ENCODE measurements at places on chromosomes 13 and 19.
A peak's percentile ranks its signal among the peaks of the same experiment; 100 is the strongest.

GRCh38 chr19:43731846-43732245 is 16.0 kb downstream of the IRGC start:
- DNase-seq, result no peak

DNA sequence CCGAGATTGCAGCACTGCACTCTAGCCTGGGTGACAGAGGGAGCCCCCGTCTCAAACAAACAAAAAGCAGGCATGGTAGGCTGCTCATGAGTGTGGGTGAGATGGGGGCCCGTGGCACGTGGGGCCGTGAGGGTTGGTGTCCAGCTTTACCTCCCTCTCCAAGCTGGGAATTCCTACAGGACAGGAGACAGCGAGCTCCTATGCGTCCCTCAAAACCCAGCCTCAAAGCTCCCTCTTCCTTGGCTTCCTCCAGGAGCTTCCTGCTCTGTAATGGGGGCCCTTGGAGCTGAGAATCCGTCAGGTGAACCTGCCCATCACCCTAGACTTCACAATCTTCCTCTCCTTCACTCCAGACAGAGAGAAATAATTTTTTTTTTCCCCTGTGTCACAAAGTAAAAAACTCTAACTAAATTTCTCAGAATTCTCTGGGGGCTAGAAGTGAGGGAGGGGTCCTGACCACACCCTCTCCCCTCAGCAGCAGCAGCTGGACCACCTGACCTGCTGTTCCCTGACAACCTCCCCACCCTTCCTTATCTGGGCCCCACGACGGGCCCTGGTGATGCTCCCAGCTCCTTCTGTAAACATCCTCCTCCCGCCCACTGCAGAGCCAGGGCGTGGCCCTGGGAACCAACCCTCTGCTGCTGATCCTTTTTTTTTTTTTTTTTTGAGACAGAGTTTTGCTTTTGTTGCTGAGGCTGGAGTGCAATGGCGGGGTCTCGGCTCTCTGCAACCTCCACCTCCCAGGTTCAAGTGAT is 22.1 kb upstream of the WDR18 start:
- no peak for DNase-seq

GRCh38 chr19:28239270-28239669 is 973.7 kb downstream of the UQCRFS1 start:
- DNase-seq, result no peak

DNA sequence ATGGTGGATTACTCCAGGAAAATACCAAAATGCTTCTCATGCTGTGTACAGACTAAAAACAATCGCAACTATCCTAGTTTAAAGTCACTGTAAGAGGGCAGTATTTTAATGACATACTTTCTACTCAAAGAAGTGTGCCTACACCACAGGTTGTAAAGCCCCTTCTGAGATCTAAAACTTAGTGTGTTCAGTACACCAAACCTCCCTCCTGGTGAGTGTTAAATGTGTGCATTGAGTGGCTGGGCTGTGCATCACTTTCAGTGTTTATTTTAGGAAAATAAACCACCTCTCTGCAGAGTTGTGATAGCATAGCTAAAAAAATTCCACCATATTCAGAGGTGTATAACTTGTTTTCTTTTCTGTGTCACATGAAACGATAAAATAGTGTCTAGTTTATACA is 263.7 kb downstream of the DACH1 start:
- DNase-seq, result no peak

DNA sequence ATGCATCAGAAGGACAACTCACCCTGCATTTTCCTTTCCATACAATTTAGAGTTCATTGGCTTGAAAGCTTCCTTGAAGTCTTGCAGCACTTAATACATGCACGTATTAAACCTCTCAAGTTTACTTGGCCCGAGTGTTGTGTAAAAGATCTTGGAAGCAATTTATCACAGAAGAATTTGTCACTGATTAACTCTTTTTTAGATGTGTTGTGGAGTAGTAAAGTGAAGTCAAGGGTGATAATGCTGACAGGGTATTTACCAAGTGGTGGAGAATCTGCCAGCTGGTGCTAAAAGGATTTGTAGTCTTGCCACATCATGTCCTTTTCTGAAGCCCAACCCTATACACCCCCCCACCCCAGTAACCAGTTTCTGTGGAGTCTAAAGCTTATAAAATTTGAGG is 421.0 kb upstream of the MIR17HG start:
- DNase-seq, result no peak

GRCh38 chr19:12656899-12657571 is 9.5 kb downstream of the MAN2B1 start:
- DNase-seq, result no peak

DNA sequence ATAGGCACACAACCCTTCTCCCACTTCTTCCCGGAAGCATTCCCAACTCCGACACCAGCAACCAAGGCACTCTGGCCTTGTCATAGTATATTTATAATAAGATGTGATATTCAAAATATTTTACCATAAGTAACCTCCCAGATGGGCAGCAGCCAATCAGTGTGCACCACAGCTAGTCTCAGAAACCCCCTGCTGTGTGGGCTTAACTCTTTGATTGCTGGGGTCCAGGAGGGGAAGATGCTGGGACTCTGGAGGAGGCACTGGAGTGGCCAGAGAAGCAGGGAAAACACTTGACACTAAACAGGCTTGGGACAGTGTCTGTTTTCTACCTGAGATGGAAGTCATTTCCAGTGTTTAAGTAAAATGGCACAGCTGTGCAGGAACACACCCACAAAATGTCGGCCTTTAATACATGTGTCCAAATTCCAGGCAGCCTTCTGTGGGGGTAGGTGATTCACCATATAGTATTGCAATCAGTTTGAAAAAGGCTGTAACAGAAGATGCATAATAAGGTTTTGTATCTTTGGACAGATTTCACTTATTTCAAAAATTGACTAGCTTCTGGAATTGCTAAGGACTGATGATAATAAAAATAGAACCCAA is 100.7 kb downstream of the MBNL2 start:
- no peak for DNase-seq

DNA sequence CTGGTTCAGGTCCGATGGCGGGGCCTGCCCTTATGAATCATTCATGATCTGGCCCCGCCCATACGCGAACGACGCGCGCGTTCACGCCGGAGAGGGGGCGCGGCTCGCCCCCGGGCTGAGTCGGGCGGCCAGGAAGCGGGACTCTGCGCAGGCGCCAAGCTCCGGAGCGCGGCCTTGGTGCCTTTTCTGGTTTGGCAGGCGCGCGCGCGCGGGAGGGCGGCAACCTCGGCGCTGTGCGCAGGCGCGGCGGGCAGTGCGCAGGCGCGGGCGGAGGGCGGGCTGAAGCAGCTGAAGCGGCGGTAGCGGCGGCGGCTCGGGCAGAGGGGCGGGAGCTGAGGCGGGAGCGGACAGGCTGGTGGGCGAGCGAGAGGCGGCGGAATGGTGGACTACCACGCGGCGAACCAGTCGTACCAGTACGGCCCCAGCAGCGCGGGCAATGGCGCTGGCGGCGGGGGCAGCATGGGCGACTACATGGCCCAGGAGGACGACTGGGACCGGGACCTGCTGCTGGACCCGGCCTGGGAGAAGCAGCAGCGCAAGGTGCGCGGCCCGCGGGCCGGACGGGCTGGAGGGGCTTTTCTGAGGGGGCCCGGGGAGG is at the start of gene ACTN4:
TSS of gene ACTN4 (plus strand) at position 282 of the 598 bp plus-strand sequence. CDS start at position 379, 97 bp downstream.
- peak; percentile 100 for DNase-seq

DNA sequence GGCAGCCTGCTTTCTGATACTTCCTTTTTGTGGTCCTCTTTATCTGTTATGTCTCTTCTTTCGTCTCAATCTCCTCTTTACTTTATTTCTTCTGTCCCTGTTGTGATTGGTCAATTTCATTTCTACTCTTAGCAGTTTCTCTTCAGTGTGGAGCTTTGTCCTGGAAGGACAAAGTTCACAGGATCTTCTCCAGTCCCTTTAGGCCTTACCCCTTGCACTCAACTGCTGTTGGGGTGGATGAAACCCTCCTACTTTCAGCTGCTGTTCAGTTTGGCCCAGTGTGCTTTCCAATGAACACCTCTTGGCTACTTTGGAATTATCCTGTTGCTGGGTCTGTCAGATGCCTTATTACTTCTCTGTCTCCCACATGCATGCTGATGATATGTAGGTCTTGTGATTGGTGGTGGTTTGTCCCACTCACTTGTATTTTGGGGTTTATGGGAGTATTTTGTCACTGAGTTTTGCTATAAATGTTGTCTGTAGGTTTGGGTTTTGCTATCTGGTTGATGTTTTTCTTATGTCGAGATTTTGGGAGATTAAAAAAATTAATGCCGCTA is 24.8 kb downstream of the WDR62 start:
- no peak for DNase-seq

GRCh38 chr19:5997371-5997770 is 19.4 kb upstream of the RANBP3 start:
- DNase-seq, result no peak

GRCh38 chr19:45641274-45642105 is 2.3 kb upstream of the EML2 start:
- DNase-seq, result peak; percentile 26

DNA sequence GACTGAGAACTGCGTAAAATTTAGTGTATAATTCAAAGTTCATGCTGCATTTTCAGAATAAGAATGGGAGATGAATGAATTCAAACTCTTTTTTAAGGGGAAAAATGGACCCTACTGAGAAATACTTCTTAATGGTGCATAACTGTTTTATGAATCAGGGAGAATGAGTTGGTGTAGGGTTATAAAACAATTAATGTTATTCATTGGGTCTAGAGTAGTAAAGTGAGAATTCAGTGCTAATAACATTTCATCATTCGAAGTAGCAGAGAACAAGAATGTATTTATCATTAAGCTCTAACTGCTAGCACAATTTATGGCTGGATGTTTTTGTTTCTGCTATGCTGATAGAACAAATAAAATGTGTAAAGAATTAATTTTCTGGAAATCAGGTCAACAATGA is 310.2 kb downstream of the SLITRK5 start:
- no peak for DNase-seq

DNA sequence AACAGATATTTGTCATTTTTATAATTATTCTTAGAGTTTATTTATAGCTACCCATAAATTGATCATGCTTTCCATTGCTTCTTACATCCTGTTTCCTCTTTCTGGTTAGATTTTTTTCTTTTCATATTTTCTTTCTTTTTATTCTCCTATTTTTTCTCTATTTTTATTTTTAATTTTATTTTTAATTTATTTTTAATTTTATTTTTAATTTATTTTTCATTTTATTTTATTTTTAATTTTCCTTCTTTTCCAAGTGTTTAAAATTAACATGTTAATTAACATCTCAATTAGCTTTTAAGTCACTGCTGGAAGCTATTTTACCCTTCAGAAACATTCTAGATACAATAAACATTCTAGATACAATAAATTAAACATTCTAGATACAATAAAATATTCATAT is 269.6 kb downstream of the B3GLCT start:
- no peak for DNase-seq

- no peak for DNase-seq
These were observed at the start of gene AXL for GRCh38 chr19:41218615-41219507. AXL (plus strand) TSS chr19:41219223; CDS start chr19:41219393, 170 bp downstream.

GRCh38 chr13:80979035-80979641 is 638.2 kb upstream of the SPRY2 start:
- no peak for DNase-seq

DNA sequence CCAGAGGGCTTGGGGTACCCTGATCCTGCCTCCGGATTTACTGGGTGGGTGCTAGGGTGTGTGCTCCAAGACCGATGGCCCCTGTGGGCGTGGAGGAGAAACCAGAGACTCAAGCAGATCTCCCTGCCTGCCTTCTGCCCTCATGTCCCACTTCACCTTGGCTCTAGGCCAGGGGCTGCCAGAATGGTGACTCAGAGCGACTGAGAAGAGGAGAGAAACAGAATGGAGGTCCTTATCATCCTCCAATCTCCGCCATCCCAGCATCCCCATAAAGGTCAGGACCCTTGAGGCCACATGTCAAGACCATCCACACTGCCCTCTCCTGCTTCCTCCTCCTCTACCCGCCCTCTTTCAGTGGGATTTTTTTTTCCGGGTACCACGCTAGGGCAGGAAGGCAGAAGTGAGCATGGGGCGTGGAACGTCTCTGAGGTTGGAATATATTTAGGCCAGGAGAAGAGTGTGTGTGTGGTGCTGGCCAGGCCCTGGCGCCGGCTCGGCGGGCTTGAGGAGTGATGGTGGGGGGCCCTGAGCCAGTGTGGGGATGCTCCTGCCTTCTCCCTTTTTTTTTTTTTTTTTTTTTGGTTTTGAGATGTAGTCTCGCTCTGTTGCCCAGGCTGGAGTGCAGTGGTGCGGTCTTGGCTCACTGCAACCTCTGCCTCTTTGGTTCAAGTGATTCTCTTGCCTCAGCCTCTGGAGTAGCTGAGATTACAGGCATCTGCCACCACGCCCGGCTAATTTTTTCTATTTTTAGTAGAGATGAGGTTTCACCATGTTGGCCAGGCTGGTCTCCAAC is 22.3 kb downstream of the IER2 start:
- DNase-seq, result no peak

DNA sequence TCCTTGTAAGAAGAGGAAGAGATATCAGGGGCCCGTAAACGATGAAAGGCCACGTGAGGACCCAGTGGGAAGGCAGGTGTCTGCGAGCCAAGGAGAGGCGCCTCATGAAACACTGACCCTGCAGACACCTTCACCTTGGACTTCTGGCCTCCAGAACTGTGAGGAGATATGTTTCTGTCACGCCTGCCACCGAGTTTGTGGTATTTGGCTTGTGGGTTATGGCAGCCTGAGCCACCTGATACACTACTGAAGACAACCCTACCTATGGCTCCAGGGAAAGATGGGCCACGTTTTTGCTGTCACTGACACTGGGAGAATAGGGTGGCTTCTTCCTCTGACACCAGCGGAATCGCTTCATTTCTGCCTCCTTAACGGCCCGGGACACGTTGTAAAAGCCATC is 217.5 kb upstream of the MAB21L1 start:
- no peak for DNase-seq
